ENCODE measurements at places on chromosomes 3 and 15.

DNA sequence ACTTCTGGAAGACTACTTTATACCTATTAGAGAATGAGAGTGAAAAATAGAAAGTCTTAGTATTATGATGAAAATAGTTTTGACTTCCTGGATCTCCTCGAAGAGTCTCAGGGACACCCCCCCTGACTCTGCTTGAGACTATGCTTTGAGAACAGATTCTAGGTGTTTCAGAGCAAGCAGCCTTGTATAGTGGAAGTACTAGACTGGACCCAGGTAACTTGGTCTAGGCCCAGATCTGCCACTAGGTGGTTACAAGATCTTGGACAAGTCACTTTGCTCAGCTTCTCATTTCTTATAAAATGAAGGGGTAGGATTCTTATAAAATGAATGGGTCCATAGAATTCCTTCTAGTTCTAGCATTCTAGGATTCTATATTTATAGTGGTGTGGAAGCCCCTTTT, 9.1 kb downstream of the ABHD5 start:
- no peak for DNase-seq

GRCh38 chr3:30704931-30705890, 98.8 kb downstream of the TGFBR2 start:
- no peak for DNase-seq

- DNase-seq, result no peak
Measured at GRCh38 chr3:70110066-70110465, 110.5 kb downstream of the SAMMSON start.

DNA sequence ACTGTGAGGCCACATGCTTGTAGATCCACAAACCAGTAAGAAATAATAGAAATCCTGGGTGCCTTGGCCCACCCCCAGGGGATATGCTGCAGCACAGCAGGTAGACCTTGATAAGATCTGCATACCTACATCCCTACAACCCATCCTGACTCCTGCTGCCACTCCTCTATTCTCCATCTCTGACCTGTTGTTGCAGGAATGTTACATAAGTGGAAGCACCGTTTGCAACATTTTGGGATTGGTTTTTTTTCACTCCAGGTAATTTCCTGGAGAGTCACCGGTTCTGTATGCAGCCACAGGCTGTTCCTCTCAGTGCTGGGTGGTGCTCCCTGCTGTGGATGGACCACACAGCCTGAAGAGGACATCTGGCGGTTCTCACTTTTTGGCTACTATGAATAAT, 16.1 kb upstream of the CSPG5 start:
- no peak for DNase-seq

- no peak for DNase-seq
Measured at GRCh38 chr3:70832834-70833205, 520.4 kb upstream of the MDFIC2 start.

- no peak for DNase-seq
Measured at GRCh38 chr3:43162230-43163084, 56.6 kb upstream of the POMGNT2 start.

GRCh38 chr3:170100944-170101343, 63.1 kb downstream of the GPR160 start:
- DNase-seq, result no peak
